Stimulated activated naive CD8-positive, alpha-beta T cell treated with anti-CD3 and anti-CD28 coated beads, Interleukin-15, Interleukin-2, amounts not matched to agents 100 U/mL and 50 U/mL, for 24 hours (primary cell): ENCODE measurements at places on chromosomes 4 and X.

- DNase-seq = no peak
Measured at GRCh38 chr4:61301271-61301670, 101.1 kb downstream of the ADGRL3 start.

- no peak for DNase-seq
Measured at GRCh38 chr4:3404546-3404945, 37.2 kb upstream of the HGFAC start.

DNA sequence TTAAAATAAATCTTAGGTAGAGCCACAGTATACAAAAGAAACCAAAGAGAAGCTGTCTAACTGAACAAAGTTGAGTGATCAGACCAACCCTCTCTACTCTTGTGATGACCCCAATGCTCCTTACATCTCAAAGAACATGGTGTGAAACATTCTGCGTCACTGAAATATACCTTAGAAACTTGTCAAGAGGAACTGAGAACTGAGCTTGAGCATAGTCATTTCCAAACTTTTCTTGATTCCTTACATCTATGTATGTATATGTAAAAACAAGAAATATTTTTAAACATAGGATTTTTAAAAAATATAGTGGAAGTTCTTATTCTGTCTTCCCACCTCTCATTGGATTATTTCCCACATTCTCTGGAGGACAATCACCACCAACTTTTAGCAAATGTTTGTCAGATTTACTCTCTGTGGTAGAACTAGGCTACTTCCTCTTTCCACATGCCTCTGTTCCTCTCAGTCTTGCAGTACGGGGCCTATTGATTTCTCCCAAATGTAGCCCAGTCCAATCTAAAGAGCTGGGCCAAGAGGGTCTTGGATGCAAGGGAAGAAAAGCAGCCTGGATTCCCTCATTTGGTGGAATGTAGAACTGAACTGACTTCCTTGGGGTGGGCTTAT is 98.2 kb upstream of the HHIP start:
- DNase-seq = no peak

DNA sequence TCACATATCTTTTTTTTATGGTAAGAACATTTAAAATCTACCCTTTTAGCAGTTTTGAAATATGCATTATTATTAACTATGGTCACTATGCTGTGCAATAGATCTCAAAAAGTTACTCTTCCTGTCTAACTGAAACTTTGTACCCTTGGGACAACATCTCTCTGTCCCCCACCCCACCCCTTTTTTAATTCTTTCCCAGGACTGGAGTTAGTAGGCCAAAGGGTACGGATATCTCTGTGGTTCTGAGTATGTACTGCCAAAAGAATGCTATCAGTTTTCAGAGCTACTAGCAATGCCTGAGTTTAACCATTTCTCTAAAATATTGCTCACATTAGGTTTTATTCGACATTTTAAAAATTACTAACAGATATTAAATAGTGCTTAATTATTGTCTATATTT is 4.7 kb upstream of the FAM241A start:
- DNase-seq = no peak

DNA sequence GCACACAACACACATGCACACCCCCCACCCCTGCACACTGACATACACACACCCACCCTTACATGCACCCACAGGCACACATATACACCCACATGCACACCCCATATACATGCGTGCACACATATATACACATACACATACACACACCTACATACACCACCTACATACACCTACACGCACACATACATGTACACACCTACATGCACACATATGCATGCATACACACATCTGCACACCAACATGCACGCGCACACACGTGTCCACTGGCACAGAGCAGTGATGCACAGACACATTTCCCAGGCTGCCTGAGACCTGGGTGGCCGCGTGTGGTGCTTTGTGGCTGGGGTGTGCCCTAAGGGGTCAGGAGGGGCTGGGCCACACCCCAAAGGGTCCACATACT is 31.7 kb downstream of the FGFRL1 start:
- no peak for DNase-seq

DNA sequence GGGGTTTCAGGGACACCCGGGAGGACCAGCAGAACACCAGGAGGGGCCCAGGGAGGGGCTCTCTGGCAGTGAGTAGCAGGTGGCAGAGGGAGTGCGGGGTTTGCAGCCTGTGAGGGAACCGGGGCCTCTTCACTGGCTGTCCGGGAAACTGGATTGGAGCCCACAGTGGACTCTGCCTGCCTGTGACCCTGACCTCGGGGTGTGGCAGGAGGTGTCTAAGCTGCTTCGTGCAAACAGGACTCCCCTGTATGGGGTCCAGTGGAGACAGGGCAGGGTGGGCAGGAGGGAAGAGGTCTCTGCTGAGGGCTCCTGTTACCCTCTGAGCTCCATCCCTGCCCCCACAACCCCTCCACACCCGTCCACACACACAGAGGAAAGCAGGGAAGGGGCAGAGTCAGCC is 50.1 kb downstream of the FAM53A start:
- no peak for DNase-seq
